ENCODE measurements at places on chromosomes 12 and 14. TPM values are rescaled to one million over a fixed set of nuclear protein-coding genes. Genes with fewer than 3 reads are reported as not detected.
A peak's percentile ranks its signal among the peaks of the same experiment; 100 is the strongest.

The KRT81 gene
- total RNA-seq, result not detected

The TMEM229B gene
- total RNA-seq, result 0.08 TPM

The LRFN5 gene
- total RNA-seq, result 13.3 TPM

The KTN1 gene
- total RNA-seq, result 220 TPM

The COX6A1 gene
- total RNA-seq, result 294 TPM

The CCDC177 gene
- total RNA-seq, result not detected

The GPR137C gene
- total RNA-seq, result 3.3 TPM

- H3K36me3 ChIP-seq, result peaks cover 14% of the 10 kb centered on the region
- no peaks in the 10 kb centered on the region for H3K4me1 ChIP-seq
- H3K27me3 ChIP-seq, result peaks cover 4% of the 10 kb centered on the region
- no peak overlapping the region for H3K27ac ChIP-seq
- no peak overlapping the region for H3K4me3 ChIP-seq
Observed at GRCh38 chr12:127273626-127274025, 993.3 kb upstream of the TMEM132C start.

DNA sequence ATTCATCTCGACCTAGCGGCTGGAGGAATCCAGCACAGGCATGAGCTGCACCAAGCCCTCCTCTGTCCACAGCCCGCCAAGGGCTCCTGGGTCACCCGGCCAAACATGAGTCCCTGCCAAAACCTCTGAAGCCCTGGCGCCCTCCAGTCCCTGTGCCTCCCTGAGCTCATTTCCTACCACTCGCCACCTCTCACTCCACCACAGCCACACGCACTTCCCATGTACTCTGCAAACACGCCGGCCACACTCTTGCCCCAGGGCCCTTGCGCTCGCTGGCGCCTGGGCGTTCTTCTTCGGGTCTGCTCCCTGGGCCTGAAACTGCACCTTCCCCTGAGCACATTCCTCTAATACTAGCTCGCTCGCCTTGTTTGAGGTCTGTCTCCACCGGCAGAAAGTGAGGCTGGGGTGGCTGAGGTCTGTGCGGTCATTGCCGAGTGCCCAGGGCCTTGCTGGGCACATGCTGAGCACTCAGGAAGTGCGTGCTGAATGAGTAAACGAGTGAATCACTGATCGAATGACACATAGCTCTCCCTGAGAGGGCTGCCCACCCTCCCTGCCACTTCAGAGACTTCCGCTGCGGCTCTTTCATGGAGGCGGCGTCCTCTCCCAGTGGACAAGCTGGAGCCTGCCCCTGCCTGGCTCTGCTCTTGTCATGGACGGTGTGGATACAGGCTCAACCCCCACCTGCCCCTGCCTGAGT lies 33.7 kb upstream of the DLK1 start:
- H3K27me3 ChIP-seq, result peaks cover 5% of the 10 kb centered on the region
- H3K4me1 ChIP-seq, result peaks cover 9% of the 10 kb centered on the region
- no peaks in the 10 kb centered on the region for H3K36me3 ChIP-seq
- H3K27ac ChIP-seq, result no peak overlapping the region
- no peak for DNase-seq

DNA sequence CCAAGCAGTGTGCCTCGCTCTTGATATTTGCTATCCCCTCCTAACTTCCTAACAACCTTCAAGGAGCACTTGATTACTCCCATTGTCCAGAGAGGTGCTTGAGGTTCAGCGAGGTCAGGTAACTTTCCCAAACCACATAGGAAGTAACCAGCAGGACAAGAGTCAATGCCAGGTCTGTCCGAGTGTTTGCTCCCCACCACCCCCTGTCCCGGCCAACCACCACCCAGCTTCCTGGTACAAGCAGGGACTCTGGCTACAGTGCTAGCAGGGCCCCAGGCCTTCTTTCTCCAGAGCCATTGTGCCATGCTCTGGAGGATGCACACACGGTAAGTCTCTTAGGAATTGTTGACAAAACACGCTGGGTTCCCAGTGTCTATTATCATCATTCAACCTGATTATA lies 49.2 kb downstream of the SYNE3 start:
- H3K4me3 ChIP-seq, result no peak overlapping the region
- H3K27ac ChIP-seq, result no peak overlapping the region
- no peak for DNase-seq
- peaks cover 4% of the 10 kb centered on the region for H3K27me3 ChIP-seq
- no peaks in the 10 kb centered on the region for H3K4me1 ChIP-seq

GRCh38 chr12:26153421-26154154 lies 28.8 kb upstream of the BHLHE41 start:
- H3K4me1 ChIP-seq, result peaks cover 4% of the 10 kb centered on the region
- H3K4me3 ChIP-seq, result no peak overlapping the region
- H3K27ac ChIP-seq, result no peak overlapping the region
- no peaks in the 10 kb centered on the region for H3K27me3 ChIP-seq
- DNase-seq, result no peak
- no peaks in the 10 kb centered on the region for H3K36me3 ChIP-seq

DNA sequence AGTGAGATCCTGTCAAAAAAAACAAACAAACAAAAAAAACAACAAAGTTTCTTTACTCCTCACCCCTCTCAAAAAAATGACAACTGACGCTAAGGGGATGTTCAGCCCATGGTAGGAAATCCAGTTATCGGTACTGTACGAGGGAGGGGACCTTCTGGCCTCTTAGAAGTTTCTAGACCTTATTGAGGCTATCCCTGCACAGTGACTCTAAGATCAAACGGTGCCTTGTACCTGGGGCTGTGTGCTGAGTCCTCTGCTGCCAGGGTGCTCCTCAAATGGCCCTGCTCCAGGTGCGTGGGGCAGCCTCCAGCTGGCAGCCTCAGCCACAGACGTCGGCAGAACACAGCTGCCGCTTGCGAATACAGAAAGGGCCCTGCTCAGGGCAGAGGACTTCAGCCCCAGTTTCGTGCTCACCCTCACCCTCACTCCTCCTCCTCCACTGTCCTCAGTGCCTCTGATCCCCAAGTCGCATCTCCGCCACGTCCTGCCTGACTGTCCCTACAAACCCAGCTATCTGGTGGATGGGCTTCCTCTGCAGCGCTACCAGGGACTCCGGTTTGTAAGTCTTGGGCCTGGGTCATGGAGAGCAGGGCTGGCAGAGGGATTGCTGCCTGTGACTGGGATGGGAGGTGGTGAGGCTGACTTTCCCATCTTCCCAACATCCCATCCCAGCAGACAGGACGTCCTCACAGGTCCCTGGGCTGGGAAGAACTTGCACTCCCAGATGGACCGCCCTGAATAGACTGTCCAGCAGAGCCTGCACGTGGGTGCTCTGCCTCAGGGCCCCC lies 90.9 kb downstream of the B4GALNT3 start:
- H3K27me3 ChIP-seq, result peaks cover 18% of the 10 kb centered on the region
- H3K36me3 ChIP-seq, result peaks cover 12% of the 10 kb centered on the region
- no peak for DNase-seq
- no peak overlapping the region for H3K4me3 ChIP-seq
- peaks cover 18% of the 10 kb centered on the region for H3K4me1 ChIP-seq

DNA sequence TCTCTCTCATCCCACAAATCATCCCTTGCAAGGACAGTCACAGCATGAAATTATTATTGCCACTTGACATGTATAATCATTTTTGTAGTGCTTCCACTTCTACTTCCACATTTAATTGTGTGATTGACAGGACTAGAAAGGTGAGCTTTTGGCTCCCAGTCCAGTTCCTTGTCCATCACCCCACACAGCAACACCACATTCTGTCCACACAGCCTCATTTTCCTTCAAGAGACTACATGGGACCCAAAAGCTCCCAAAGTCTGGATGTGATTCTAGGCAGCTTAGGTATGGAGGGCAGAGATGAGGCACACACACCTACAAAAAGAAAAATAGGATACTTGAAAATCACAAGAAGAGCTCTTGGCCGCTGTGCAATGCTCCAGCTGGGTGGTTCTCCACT lies 366.3 kb downstream of the DPF3 start:
- no peak for DNase-seq
- no peak overlapping the region for H3K27ac ChIP-seq
- peaks cover 4% of the 10 kb centered on the region for H3K27me3 ChIP-seq
- H3K4me3 ChIP-seq, result peak overlapping the region; percentile 17
- H3K36me3 ChIP-seq, result peaks cover 7% of the 10 kb centered on the region
- peaks cover 3% of the 10 kb centered on the region for H3K4me1 ChIP-seq

GRCh38 chr12:103944964-103945363 lies 14.8 kb downstream of the HSP90B1 start:
- DNase-seq, result no peak
- no peaks in the 10 kb centered on the region for H3K4me1 ChIP-seq
- H3K4me3 ChIP-seq, result no peak overlapping the region
- peaks cover 46% of the 10 kb centered on the region for H3K36me3 ChIP-seq

- H3K36me3 ChIP-seq, result no peaks in the 10 kb centered on the region
- H3K4me1 ChIP-seq, result no peaks in the 10 kb centered on the region
- DNase-seq, result no peak
Observed at GRCh38 chr14:78486621-78487020, 316.4 kb downstream of the NRXN3 start.

DNA sequence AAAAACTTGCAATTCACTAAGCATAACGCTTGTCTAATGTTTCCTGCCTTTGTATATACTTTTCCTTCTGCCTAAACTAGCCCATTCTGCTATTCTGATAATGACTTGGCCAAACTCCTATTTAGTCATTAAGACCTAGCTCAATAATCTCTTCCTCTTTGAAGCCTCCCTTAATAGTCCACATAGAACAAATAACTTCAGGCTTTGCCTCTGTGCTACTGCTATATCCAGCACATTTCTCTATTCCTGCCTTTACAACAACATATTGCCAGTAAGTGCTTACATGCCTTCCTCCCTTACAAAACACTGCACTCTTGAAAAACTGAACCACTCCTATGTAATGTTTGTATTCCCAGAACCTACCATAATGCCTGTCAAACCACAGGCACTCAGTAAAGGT lies 13.8 kb downstream of the PRICKLE1 start:
- DNase-seq, result no peak
- H3K4me1 ChIP-seq, result peaks cover 5% of the 10 kb centered on the region
- no peak overlapping the region for H3K4me3 ChIP-seq
- no peaks in the 10 kb centered on the region for H3K36me3 ChIP-seq
- H3K27ac ChIP-seq, result no peak overlapping the region

DNA sequence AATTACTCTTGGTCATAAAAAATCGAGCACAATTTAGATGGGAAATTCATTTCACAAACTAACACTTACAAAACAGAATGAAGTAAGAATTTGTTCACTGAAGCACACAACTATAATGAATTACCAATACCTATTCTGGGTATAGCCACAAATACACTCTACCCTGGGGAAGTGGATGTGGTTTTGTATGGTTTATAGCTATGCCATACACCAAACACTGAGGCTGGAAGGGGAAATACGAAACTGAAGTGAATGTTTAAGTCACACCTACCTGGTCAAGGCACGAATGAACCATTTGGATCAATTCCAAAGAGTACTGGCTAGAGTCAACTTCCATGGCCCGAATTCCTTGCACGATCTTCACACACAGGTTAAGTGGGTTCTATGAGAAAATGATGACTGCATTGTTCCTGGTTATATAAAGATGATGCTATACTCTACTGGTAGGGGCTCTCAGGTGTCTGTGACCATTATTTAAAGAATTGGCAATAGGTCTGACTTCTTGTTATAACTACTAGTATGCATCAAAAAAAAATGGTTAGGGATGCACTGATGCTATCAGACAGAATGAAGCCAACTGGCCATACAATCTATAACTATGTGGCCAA lies 12.8 kb downstream of the NEK9 start:
- H3K27me3 ChIP-seq, result no peaks in the 10 kb centered on the region
- DNase-seq, result no peak
- peaks cover 34% of the 10 kb centered on the region for H3K36me3 ChIP-seq

DNA sequence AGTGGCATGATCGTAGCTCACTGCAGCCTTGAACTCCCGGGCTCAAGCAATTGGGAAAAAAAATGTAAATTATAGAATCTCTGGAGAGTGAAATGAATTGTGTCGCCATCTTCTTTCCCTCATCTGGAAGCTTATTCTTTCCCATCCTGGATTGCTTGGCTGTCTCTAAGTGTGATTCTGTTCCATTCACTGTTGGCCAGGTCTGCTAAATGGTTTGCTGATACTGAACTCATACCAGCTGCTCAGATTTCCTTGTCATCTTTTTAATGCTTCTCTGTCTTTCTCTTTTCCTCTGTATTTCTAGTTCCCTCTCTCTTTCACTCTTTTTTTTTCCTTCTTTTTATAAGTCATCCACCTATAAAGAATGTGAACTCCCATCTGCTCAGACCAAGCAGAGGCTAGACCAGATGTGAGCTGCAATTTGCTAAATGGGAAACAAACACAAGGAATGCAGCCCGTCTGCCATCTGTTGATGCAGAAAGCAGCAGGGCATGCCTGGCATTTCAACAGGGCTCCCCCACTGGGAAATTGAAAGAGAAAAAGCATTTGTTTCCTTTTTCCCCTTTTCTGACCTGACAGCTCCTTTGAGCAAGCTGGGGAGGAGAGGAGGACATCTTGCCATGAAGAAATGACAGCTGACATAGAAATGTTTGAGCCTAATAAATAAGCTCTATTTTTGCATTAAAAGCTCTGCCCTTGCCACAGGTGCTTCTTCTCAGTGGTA lies 1823.6 kb upstream of the FLRT2 start:
- no peaks in the 10 kb centered on the region for H3K27me3 ChIP-seq
- no peak overlapping the region for H3K4me3 ChIP-seq
- no peak for DNase-seq
- H3K27ac ChIP-seq, result no peak overlapping the region
- no peaks in the 10 kb centered on the region for H3K36me3 ChIP-seq

- H3K4me3 ChIP-seq, result no peak overlapping the region
- peaks cover 19% of the 10 kb centered on the region for H3K36me3 ChIP-seq
- DNase-seq, result no peak
- H3K27me3 ChIP-seq, result peaks cover 7% of the 10 kb centered on the region
Observed at GRCh38 chr12:121453629-121454028, 53.7 kb downstream of the RNF34 start.

DNA sequence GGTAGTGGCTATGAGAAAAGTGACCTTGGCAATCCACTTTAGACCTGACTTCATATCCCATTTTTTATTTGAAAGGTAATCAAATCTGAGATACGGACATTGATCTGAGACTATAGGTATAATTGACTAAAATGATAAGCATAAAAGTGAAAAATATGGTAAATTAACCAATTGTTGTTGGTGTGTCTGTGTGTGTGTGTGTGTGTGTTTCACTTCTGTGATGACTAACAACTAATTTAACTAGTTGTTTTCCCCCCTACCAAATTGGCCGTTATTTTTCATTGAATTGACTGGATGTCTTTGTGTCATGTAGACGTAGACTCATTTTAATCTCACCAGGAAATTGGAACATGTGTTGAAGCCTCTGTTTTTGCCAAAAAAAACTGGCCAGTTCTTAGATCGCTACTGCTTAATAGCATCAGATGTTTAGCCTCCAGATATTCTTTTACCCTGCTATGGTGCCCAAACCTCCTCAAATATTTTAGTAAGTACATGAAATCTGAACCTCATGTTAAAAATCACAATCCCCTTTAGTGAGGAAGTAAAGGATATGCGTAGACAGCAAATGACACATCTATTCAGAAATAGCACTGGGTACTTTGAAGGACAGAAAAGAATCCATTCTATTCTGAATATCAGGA lies 395.0 kb downstream of the EGLN3 start:
- no peaks in the 10 kb centered on the region for H3K36me3 ChIP-seq
- H3K27me3 ChIP-seq, result no peaks in the 10 kb centered on the region
- peaks cover 3% of the 10 kb centered on the region for H3K4me1 ChIP-seq
- H3K4me3 ChIP-seq, result no peak overlapping the region
- no peak overlapping the region for H3K27ac ChIP-seq
- no peak for DNase-seq

Data from endothelial cell (in vitro differentiated cells).